Hematopoietic multipotent progenitor cell treated with erythropoietin and hydrocortisone succinate and interleukin-3 and kit ligand, for 17 days (in vitro differentiated cells): ENCODE measurements at places on chromosomes 4 and X.

GRCh38 chrX:47283015-47283771, 50.4 kb downstream of the USP11 start:
- DNase-seq, result no peak

GRCh38 chr4:43379016-43379415, 486.5 kb downstream of the GRXCR1 start:
- DNase-seq, result no peak

- no peak for DNase-seq
These were observed 65.9 kb downstream of the HHIP start for GRCh38 chr4:144711700-144712456.

- DNase-seq, result no peak
These were observed 52.7 kb downstream of the DCLK2 start for GRCh38 chr4:150130933-150131332.

DNA sequence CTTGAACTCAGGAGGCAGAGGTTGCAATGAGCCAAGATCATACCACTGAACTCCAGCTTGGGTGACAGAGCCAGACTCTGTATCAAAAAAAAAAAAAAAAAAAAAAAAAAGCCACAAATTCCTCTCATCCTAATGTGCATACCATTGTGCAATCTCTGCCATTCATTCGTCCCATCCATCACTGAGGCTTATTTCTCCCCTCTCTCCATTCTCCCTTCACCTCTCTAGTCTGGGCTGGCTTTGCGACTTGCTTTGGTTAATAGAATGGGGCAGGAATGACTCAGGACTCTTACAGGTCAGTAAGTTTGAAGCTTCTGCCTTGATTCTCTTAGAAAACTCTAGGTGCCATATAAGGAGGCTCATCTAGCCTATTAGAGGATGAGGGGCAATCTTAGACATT, 60.3 kb upstream of the DDX3X start:
- DNase-seq, result no peak

DNA sequence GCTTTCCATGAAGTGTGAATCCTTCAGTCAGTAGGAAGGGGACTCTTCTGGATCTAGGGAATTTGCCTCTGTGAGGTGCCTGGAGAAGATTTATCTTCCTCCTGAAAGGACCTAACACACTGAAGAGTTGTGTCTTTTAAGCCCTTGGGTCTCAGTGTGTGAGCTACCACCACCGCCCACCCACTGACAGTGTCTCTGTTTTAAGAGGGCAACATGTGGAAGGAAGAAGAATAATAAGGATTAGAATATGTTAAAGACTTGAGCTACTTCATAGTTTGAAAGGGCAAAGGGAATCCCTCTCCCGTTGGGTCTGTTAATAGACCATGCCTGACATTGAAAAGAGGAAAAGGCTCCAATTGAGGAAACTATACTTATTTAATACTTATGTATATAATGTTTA, 64.3 kb upstream of the TLR2 start:
- DNase-seq, result no peak

- no peak for DNase-seq
These were observed 18.2 kb upstream of the TNIP3 start for GRCh38 chr4:121182296-121182695.

- no peak for DNase-seq
These were observed 232.5 kb upstream of the POF1B start for GRCh38 chrX:85611926-85612325.

DNA sequence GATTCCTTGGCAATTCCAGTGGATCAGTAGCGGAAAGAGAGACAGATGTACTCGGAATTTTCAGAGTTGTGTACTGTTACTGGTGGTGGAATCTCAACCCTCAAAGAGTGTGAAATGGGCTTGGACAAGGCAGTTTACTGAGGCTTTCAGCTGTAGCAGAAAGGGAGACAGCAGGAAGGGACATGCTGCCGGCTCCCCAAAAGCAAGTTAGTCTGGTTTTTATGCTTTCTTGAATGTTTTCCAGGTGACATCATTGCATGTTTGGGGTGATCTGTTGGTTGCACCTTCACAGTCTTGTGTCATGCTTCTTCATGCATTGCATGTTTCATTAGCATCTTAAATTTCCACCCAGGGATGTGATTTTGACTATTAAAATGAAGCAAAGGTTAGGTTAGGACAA, 1282.2 kb downstream of the ADGRL3 start:
- no peak for DNase-seq

GRCh38 chr4:122765692-122766352, 33.3 kb downstream of the BBS12 start:
- DNase-seq, result no peak

DNA sequence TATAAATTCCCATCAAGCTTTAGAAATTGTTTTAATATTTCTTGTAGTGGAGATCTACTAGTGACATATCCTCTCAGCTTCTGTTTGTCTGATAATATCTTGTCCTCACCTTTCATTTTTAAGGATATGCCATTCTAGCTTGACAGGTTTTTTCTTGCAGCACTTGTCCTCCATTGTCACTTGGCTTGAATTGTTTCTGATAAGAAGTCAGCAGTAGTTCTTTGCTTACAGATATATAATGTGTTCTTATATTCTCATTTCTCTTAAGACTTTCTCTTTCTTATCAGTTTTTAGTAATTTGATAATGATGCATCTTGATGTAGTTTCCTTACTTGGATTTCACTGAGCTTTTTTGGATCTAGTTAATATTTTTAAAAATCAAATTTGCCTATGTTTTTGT, 120.6 kb upstream of the NUDT6 start:
- no peak for DNase-seq

DNA sequence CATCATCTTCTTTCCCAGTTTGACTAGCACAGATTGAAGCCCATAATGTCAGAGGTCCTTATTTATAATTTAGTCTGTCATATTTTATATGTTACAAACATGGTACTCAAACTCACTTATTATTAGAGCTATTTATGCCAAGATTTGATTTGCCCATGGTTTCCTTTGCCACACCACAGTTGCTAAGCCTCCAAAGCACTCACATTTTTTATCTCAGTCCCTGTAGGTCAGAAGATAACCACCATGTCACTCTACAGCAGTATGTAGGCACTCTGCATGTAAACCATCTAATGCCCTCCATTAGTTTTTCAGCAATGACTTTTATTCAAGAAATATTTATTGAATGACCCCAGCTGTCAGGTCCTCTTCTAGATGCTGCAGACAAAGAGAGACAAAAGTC, 6.7 kb downstream of the STATH start:
- no peak for DNase-seq

DNA sequence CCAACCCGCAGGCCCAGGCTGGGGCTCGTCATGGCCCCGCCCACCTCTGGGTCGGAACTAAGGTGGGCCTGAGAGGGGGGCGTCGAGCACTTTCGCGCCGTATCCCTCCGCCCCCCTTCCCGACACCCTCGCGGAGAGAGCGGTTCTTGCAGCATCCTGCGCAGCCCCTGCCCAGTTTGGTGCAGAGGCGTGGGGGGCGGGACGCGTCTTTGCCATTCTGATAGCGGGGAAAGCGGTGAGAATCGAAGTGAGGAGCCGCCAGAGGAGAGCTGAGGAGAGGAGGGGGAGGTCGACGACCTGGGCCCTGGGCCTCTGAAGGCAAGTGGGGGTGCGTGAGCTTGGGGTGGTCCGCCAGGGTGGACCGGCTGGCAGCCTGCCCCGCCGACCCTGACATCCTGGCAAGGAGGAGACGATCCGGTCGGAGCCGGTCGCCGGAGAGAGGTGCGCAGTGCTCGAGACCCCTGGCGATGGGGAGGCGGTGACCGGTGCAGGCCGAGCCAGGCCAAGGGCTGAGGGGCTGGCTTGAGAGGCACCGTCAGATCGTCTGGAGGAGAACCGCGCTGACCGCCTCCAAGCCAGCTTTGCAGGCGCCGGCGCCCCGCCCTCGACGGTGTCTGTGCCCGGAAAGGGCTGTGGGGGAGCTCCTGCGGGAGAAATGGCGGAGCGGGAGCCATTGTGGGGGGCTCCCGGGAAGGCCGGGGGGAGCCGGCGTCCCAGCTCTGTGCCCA, 25.5 kb downstream of the GPRASP3 start:
- no peak for DNase-seq

- peak; percentile 71 for DNase-seq
These were observed 1.8 kb downstream of the KLF3 start for GRCh38 chr4:38665551-38666411.

DNA sequence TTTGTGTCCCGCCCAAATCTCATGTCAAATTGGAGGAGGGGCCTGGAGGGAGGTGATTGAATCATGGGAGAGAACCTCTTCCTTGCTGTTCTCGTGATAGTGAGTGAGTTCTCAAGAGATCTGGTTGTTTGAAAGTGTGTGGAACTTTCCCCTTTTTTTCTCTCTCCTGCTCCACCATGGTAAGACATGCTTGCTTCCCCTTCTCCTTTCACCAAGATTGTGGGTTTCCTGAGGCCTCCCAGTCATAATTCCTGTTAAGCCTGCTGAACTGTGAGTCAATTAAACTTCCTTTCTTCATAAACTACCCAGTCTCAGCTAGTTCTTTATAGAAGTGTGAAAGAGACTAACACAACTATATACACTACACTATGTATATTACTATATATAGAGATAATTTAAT, 697.8 kb upstream of the HS3ST1 start:
- DNase-seq, result no peak

DNA sequence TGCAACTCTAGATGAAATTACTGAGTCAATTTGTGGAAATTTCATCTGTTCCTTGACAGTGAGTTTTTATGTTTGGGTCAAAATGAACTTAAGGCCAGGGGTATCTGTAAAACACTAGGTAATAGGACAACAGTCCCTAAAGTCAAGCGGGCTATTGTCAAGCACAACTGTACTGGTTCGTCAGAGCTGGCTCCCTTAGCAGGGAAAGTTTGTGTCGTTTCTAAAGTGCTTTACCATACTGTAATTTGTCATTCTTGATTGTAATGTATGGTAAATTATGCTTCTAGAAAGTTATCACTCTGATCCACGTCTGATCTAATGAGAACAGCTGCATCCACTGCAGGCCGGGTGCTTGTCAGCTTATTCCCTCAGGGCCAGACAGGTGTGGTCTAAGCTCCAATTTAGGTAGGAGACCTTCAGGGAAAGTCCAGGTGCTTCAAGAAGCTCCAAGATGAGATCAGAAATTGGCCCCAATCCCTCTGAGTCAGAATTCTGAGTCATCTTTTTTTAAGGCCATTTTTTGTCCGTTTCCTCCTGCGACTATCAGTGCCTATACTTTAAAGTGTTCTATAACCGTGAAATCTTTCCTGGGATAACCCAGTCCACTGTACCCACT, 92.2 kb downstream of the PALLD start:
- no peak for DNase-seq

DNA sequence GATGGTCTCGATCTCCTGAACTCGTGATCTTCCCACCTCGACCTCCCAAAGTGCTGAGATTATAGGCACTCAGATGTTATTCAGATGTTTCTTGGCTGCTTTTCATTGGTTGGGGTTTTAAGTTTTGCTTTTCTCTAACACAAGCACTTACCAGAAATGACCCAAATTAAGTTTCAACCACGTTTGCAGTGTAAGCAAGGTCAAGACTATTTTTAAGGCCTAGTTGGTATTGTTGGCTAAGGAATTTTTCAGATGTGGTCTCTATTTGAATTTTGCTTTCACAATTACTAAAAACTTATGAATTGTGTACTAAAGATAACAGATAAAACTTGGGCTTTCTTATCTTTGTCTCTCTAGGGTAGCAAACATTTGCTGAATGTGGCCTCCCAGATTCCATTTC, 1756.9 kb upstream of the TENM3 start:
- DNase-seq, result no peak

DNA sequence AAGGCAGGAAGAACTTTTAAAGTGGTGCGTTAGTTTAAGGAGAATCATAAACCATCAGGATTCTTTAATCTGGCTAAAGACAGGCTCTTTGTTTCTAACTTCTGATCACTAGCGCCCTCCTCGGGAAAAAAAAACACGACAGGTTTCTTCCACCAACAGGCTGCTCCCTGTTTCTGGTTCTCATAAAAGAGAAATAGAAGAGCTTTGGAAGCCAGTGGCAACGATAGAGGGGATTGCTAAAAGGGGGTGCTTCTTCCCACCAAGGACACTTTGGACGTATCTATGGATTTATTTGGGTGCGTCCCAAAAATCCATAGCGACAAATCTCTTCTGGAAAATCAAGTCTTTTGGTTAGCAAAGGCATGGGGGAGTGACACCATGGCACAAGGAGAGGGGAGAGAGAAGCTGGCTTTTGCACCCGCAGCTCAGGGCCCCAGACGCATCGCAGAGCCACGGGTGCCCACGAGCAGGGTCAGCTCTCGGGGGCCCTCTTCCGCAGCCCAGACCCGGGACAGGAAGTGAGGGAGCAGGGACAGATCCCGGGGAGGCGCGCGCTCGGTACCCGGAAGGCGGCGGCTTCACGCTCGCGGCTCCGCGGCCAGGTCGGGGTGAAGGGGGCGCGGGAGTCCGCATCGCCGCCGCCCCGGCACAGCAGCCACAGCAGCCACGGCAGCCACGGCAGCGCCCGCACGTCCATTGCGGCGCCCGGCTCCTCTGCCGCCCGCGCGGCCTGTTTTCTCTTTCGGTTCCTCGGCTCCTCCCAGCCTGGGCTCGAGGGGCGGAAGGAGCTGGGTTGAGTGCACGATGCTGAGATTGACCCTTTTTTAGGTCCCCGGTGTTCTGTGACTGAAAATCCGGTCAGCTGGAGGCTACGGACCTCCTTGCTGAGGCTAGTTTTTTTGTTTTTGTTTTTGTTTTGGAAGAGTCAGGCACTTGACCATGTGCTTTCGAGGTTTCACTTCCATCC, at the start of gene CTSO:
Gene CTSO (minus strand): TSS at position 716 of the 967 bp plus-strand sequence. CDS start 19 bp downstream, at position 697.
- DNase-seq, result no peak

GRCh38 chr4:48024522-48024921, 8.0 kb downstream of the NIPAL1 start:
- DNase-seq, result no peak

DNA sequence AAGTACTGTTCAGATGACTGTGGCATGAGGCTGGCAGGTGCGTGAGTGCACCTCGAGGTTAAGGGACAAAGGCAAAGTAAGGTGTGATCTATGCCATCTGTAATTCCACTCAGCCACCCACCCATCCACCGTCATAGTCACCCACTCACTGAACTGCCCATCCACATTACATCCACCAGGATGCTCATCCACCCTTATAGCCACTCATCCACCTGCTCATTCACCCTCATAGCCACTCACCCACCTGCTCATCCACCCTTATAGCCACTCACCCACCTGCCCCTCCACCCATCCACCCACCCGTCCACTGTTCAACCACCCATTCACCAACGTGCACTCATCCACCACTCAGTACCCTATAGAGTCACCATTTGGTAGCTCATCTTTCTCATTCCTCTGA, 64.1 kb upstream of the UXT start:
- no peak for DNase-seq
